Ascending aorta (tissue), 2 donors: ENCODE measurements at places on chromosomes 3 and 15.

- no peak for DNase-seq
- no peak overlapping the region for H3K4me3 ChIP-seq
- no peak overlapping the region for H3K27ac ChIP-seq
- H3K36me3 ChIP-seq = no peaks in the 10 kb centered on the region
- H3K27me3 ChIP-seq = no peaks in the 10 kb centered on the region
- no peaks in the 10 kb centered on the region for H3K4me1 ChIP-seq
Observed at GRCh38 chr3:187507266-187507665, 139.1 kb downstream of the RTP4 start.

DNA sequence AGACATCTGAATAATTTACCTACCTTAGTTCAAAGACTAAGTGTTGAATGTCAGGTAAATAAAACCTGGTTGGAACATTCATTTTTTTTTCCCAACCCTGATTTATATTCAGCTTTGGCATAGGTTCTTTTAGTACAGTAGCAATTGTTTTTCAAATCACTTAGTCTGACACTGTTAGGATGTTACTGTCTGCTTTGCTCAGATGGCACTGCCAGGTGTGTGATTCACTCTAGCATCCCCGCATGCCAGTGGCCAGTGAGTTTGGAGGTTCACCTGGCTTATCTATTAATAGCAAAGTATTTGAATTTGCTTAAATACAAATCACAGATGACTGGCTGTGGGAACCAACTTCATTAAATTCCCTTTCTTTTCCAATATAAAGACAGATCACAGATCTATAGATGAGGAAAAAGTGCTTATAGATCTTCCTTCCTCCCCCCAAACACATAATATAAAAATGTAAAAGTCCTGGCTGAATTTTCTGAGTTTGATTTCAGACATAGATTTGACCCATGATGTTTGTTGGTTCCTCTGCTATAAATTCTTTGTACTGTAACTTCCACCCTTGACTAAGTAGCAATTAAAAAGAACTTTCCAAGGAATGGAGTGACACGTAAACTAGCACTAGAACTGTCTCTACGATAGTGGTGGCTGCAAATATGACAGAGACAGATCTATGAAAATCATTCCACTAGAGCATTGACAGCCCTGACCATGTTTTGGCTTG lies 3.9 kb downstream of the THBS1 start:
- no peaks in the 10 kb centered on the region for H3K4me1 ChIP-seq
- H3K36me3 ChIP-seq = peaks cover 24% of the 10 kb centered on the region
- no peaks in the 10 kb centered on the region for H3K27me3 ChIP-seq
- no peak for DNase-seq
- no peak overlapping the region for H3K27ac ChIP-seq

DNA sequence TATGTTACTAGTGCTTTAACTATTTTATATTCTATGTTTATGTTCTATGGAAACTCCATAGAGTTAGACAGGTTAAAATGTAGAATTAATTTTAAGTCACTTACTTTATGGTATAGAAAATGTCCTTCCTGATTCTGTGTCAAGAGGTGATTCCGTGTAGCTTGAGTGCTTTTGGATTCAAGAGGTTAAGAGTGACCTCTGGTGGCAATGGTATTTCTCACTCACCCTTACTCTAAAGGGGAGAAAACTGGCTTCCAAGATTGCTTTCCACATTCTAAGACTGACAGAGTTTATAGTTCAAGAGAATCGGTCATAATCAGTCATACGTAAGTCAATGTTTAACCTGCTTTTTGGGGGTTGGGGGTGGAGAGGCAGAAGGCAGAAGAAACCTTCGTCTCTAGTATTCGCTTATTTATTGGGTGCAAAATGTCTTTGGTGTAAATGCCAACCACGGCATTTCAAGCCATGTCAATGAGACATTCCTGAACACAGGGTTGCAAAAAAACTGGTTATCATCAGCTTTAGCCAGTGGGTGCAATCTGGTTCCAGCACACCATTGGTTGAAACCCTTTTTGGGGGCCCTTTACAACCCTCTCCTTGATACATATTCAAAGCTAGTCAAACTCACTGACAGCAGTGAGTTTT lies 92.0 kb upstream of the VGLL3 start:
- no peaks in the 10 kb centered on the region for H3K36me3 ChIP-seq
- no peak overlapping the region for H3K4me3 ChIP-seq
- H3K27me3 ChIP-seq = no peaks in the 10 kb centered on the region
- no peaks in the 10 kb centered on the region for H3K4me1 ChIP-seq

GRCh38 chr15:52098323-52098722 lies 14.3 kb downstream of the BCL2L10 start:
- H3K4me3 ChIP-seq = no peak overlapping the region
- peaks cover 9% of the 10 kb centered on the region for H3K4me1 ChIP-seq
- no peak for DNase-seq
- no peak overlapping the region for H3K27ac ChIP-seq

DNA sequence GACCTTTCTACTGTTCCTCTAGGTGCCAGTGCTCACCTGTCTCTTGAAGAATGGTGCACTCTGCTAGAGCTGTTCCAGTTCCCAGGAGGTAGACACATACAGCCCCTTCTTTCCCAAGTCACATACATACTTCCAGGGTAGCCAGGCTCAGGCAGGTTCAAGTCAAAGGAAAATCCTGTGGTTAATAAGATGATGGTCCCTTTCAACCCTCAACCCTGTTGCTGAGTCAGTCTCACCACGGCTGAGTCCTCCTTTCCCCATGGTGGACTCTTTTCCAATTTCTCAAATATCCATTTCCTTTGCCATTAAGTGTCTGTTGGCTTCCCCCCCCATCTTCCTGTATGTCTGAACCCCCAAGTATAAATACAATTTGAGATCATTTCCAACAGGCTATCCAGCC lies 56.1 kb upstream of the ACAN start:
- H3K4me1 ChIP-seq = peaks cover 4% of the 10 kb centered on the region
- no peaks in the 10 kb centered on the region for H3K27me3 ChIP-seq
- no peaks in the 10 kb centered on the region for H3K36me3 ChIP-seq
- H3K4me3 ChIP-seq = no peak overlapping the region
- no peak for DNase-seq

- no peak overlapping the region for H3K4me3 ChIP-seq
- H3K27ac ChIP-seq = no peak overlapping the region
- H3K27me3 ChIP-seq = no peaks in the 10 kb centered on the region
- no peaks in the 10 kb centered on the region for H3K36me3 ChIP-seq
- no peak for DNase-seq
Observed at GRCh38 chr3:172216911-172217310, 177.5 kb downstream of the FNDC3B start.

DNA sequence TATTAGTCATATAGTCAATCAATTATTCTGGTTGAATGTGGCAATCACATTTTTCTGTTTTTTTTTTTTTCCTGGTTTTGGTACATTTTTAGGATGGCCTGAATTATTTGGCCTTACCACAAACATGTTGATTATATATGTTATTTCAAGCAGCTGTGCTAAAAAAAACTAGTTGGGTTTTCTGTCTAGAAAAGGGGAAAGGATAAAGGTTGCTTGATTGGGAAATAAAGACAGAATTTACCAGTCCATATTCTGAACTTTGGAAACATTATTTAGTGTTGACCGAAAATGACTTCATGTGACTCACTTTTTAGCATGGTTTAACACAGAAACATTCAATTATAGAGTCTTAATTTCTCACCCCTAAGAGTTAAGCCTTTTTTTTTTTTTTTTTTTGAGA lies 8.1 kb downstream of the MORF4L1 start:
- no peaks in the 10 kb centered on the region for H3K27me3 ChIP-seq
- no peak for DNase-seq
- no peak overlapping the region for H3K27ac ChIP-seq
- peaks cover 5% of the 10 kb centered on the region for H3K4me1 ChIP-seq

DNA sequence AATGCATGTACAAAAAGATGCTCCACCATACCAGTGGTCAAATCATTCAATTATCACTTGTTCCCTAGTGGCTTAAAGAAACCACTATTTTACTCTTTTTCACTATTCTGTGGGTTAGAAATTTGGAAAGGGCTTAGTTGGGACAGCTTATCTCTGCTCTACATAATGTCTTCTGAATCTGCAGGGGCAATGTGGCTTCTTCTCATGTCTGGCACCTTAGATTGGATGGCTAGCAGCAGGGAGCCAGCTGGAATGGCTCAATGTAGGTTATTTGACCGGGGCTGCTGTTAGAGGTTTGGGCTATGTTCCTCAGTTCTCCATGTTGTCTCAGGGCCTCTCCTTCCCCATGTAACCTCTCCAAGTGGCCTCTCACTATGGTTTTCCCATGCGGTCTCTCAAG lies 57.5 kb upstream of the EPHB1 start:
- no peak for DNase-seq
- H3K27ac ChIP-seq = no peak overlapping the region
- H3K36me3 ChIP-seq = no peaks in the 10 kb centered on the region
- H3K27me3 ChIP-seq = no peaks in the 10 kb centered on the region
- no peak overlapping the region for H3K4me3 ChIP-seq

GRCh38 chr3:42256135-42256819 lies 9.7 kb downstream of the CCK start:
- H3K27me3 ChIP-seq = peaks cover 5% of the 10 kb centered on the region
- no peak overlapping the region for H3K4me3 ChIP-seq
- no peaks in the 10 kb centered on the region for H3K4me1 ChIP-seq

GRCh38 chr3:155995525-155996370 lies 124.6 kb upstream of the KCNAB1 start:
- H3K27me3 ChIP-seq = no peaks in the 10 kb centered on the region
- H3K4me3 ChIP-seq = no peak overlapping the region
- DNase-seq = no peak
- peaks cover 5% of the 10 kb centered on the region for H3K4me1 ChIP-seq
- H3K27ac ChIP-seq = no peak overlapping the region

DNA sequence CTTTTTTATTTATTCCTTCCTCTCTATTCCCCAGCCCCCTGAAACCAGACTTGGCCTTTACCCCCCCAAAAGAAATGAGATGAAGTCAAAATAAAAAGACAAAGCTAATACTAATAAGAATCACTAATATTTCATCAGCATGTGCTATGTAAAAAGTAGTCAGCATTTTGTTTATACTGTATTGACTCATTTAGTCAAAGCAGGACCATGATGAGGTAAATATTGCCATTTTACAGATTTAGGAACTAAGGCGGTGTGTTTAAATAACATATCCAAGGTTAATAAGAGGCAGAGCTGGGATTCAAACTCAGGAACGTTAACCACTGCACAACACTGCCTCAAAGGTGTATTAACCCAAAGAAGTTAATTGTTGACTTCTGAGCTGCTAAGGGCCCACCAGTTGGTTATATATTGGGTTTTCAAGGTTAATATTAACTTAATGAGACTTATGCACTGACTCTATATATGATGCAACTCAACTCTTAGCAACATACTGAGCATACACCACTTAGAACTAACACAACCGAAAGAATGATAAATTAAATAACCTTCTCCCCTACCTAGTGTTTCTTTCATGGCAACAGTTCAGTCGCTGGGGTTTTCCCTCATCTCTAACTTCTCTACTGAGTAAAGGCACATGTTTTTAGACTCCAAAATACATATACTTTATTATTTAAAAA lies 34.7 kb downstream of the FOXP1 start:
- DNase-seq = no peak
- no peaks in the 10 kb centered on the region for H3K36me3 ChIP-seq
- no peak overlapping the region for H3K4me3 ChIP-seq
- H3K27me3 ChIP-seq = no peaks in the 10 kb centered on the region
- H3K4me1 ChIP-seq = no peaks in the 10 kb centered on the region

- no peak overlapping the region for H3K27ac ChIP-seq
- no peak for DNase-seq
- H3K4me1 ChIP-seq = no peaks in the 10 kb centered on the region
- no peaks in the 10 kb centered on the region for H3K36me3 ChIP-seq
- no peaks in the 10 kb centered on the region for H3K27me3 ChIP-seq
Observed at GRCh38 chr15:36484038-36484778, 95.2 kb upstream of the CDIN1 start.

- no peak for DNase-seq
- H3K4me1 ChIP-seq = no peaks in the 10 kb centered on the region
- no peak within 1 kb of the TSS for H3K27ac ChIP-seq
- H3K36me3 ChIP-seq = no peaks in the 10 kb centered on the region
- no peaks in the 10 kb centered on the region for H3K27me3 ChIP-seq
- H3K4me3 ChIP-seq = peak within 1 kb of the TSS; percentile 27
Observed at GRCh38 chr3:122055215-122055614, at the start of gene CD86. TSS of gene CD86 (plus strand) at chr3:122055362. CDS start at chr3:122055490, 128 bp downstream.

DNA sequence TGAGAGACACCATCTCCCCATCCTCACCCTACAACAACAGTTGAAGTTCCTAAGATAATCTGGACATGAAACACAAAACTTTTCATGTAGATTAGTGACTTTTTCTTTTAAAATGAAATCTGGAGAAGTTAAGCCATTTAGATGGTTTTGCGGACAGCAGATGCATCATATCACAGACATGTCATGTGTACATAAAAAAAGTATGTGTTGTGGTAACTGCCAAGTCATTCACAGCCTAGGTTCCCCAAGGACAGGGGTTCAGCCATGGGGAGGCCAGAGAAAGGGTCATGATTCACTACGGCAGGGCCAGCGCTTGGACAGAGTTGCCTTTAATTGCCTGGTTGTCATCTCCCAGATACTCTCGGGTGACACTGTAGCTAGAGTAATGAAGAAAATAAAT lies 163.2 kb downstream of the PDZRN3 start:
- no peak overlapping the region for H3K27ac ChIP-seq
- H3K36me3 ChIP-seq = no peaks in the 10 kb centered on the region
- H3K27me3 ChIP-seq = no peaks in the 10 kb centered on the region
- peaks cover 2% of the 10 kb centered on the region for H3K4me1 ChIP-seq
- DNase-seq = no peak

GRCh38 chr3:194469977-194470376 lies 16.8 kb downstream of the ATP13A3 start:
- DNase-seq = no peak
- no peaks in the 10 kb centered on the region for H3K36me3 ChIP-seq
- no peaks in the 10 kb centered on the region for H3K4me1 ChIP-seq
- H3K27ac ChIP-seq = peak overlapping the region; percentile 57
- H3K27me3 ChIP-seq = no peaks in the 10 kb centered on the region

DNA sequence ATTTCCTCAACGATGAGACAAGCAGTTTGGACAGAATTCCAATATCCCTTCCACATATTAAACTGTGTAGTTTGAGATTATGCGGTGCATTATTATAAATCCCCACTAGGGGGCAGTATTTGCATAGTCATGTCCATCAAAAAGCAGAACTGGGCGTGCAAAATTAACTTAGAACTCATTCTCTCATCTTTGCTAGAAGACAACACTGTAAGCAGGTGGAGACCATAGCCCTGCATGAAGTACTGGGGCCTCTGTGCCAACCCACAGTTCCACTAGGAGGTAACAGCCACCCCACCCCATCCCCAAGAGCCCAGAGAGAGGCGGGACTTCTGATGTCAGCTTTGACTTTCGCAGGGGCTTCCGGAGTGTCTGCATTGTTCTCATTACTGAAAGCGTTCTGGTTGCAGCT lies 106.6 kb upstream of the TMC3 start:
- no peaks in the 10 kb centered on the region for H3K4me1 ChIP-seq
- no peak overlapping the region for H3K4me3 ChIP-seq
- no peak for DNase-seq
- no peaks in the 10 kb centered on the region for H3K36me3 ChIP-seq
- no peaks in the 10 kb centered on the region for H3K27me3 ChIP-seq

DNA sequence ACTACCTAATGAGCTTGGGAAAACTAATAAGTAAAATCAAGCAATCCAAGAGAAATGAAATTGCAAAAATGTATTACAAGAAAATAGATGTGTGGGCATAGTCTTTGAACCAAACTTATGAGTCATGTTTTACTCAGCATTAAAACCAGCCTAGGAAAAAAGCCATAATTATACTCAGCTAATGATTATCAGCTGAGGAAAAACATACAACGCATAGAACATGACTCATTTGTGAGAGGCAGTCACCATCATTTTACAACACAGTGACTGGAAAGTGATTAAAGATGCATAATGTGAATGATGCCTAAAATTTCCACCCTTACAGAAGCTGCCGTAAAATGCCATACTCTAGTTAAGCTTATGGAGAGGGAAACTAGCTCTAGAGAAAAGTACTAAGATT lies 238.0 kb upstream of the EOMES start:
- no peak for DNase-seq
- H3K27ac ChIP-seq = no peak overlapping the region
- H3K4me1 ChIP-seq = no peaks in the 10 kb centered on the region
- H3K4me3 ChIP-seq = no peak overlapping the region
- H3K27me3 ChIP-seq = no peaks in the 10 kb centered on the region
